Natural killer cell (primary cell): ENCODE measurements at places on chromosomes 6 and 20.

GRCh38 chr6:153130515-153131036 lies 506 bp downstream of the RGS17 start:
- peaks cover 16% of the 10 kb centered on the region for H3K27me3 ChIP-seq
- H3K4me3 ChIP-seq, result peak overlapping the region; percentile 68
- H3K36me3 ChIP-seq, result no peaks in the 10 kb centered on the region
- no peak overlapping the region for H3K27ac ChIP-seq

DNA sequence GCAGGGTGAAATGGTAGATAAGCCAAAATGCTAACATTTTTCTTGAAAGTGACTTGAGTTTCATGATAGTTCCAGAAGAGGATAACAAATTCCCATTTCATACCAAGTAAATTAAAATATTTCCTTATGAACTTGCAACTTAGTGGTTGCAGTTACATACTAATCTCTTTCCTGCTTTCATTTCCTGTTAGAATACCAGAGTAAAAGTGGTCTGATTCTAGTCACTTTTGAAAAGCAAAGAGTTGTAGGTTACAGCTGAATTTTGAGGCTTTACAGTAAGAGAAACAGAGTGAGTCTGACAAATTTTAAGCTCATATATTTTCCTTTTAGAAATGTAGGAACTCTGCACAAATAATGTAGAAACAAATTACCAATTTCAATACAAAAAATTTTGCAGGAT lies 117.4 kb downstream of the ZFAND3 start:
- no peak for DNase-seq
- H3K27ac ChIP-seq, result no peak overlapping the region
- no peaks in the 10 kb centered on the region for H3K36me3 ChIP-seq
- H3K4me3 ChIP-seq, result no peak overlapping the region
- H3K27me3 ChIP-seq, result no peaks in the 10 kb centered on the region

GRCh38 chr6:150426198-150426597 lies 57.4 kb downstream of the IYD start:
- no peaks in the 10 kb centered on the region for H3K36me3 ChIP-seq
- DNase-seq, result no peak
- H3K4me3 ChIP-seq, result no peak overlapping the region
- no peaks in the 10 kb centered on the region for H3K27me3 ChIP-seq

- no peaks in the 10 kb centered on the region for H3K27me3 ChIP-seq
- H3K36me3 ChIP-seq, result no peaks in the 10 kb centered on the region
- no peak overlapping the region for H3K4me3 ChIP-seq
- DNase-seq, result no peak
- no peak overlapping the region for H3K27ac ChIP-seq
Observed at GRCh38 chr20:58547623-58548475, 32.6 kb upstream of the APCDD1L start.

- H3K27ac ChIP-seq, result no peak overlapping the region
- DNase-seq, result no peak
- no peaks in the 10 kb centered on the region for H3K36me3 ChIP-seq
- no peaks in the 10 kb centered on the region for H3K27me3 ChIP-seq
- no peaks in the 10 kb centered on the region for H3K4me1 ChIP-seq
- H3K4me3 ChIP-seq, result no peak overlapping the region
Observed at GRCh38 chr6:139881728-139882211, 507.3 kb upstream of the CITED2 start.

- no peak overlapping the region for H3K27ac ChIP-seq
- peaks cover 40% of the 10 kb centered on the region for H3K36me3 ChIP-seq
- no peak for DNase-seq
- H3K4me1 ChIP-seq, result peaks cover 15% of the 10 kb centered on the region
- H3K27me3 ChIP-seq, result no peaks in the 10 kb centered on the region
- no peak overlapping the region for H3K4me3 ChIP-seq
Observed at GRCh38 chr6:31622684-31623091, 2.2 kb downstream of the PRRC2A start.

DNA sequence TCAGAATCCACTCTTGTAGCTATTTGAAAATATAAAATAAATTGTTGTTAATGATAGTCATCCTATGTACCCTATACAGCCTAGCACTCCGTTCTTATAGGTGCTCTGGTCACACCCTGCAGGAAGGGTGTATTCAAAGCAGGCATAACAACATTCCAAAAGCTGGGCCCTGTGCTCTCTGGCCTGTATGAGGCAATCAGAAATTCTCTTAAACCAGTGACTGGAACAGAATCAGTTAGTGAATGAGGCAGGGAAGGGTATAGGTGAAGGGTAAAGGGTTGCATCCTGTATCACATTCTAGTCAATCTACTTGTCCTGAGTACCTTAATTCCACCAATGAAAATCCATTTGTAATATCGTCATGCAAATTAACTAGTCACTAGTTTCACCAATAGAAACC lies 154.5 kb upstream of the ZNF217 start:
- peaks cover 29% of the 10 kb centered on the region for H3K4me1 ChIP-seq
- no peaks in the 10 kb centered on the region for H3K36me3 ChIP-seq
- H3K4me3 ChIP-seq, result no peak overlapping the region
- no peaks in the 10 kb centered on the region for H3K27me3 ChIP-seq
- no peak overlapping the region for H3K27ac ChIP-seq

GRCh38 chr20:962683-963082 lies 39.4 kb downstream of the RSPO4 start:
- no peak for DNase-seq
- no peaks in the 10 kb centered on the region for H3K36me3 ChIP-seq
- no peaks in the 10 kb centered on the region for H3K27me3 ChIP-seq

GRCh38 chr20:32672982-32673851 lies 524 bp downstream of the C20orf203 start:
- no peak overlapping the region for H3K4me3 ChIP-seq
- peak overlapping the region; percentile 62 for H3K27ac ChIP-seq
- no peaks in the 10 kb centered on the region for H3K27me3 ChIP-seq
- no peaks in the 10 kb centered on the region for H3K36me3 ChIP-seq
- H3K4me1 ChIP-seq, result peaks cover 34% of the 10 kb centered on the region

- no peak overlapping the region for H3K4me3 ChIP-seq
- DNase-seq, result no peak
- H3K36me3 ChIP-seq, result peaks cover 82% of the 10 kb centered on the region
- peaks cover 10% of the 10 kb centered on the region for H3K4me1 ChIP-seq
- H3K27me3 ChIP-seq, result no peaks in the 10 kb centered on the region
Observed at GRCh38 chr20:32449890-32450401, 91.8 kb downstream of the ASXL1 start.

DNA sequence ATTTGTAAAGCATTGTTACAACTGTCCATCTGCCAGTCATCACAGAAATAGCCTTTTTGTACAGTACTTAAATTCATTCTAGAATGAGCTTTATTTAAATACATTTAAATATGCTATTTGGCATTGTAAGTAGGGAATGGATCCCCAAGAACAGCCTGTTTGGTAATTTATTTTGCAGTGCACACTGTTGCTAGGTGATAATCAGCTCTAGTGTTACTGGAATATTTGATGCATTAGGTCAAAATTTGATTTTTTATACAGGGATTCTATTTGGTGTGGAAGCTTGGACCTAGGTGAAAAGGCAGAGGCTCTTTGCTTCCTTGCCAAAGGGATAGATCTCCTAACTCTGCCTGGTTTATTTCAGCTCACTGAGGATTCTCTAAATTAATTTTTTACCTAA lies 593.7 kb downstream of the EPM2A start:
- H3K4me1 ChIP-seq, result no peaks in the 10 kb centered on the region
- no peaks in the 10 kb centered on the region for H3K36me3 ChIP-seq
- no peak for DNase-seq
- H3K4me3 ChIP-seq, result no peak overlapping the region
- no peak overlapping the region for H3K27ac ChIP-seq

DNA sequence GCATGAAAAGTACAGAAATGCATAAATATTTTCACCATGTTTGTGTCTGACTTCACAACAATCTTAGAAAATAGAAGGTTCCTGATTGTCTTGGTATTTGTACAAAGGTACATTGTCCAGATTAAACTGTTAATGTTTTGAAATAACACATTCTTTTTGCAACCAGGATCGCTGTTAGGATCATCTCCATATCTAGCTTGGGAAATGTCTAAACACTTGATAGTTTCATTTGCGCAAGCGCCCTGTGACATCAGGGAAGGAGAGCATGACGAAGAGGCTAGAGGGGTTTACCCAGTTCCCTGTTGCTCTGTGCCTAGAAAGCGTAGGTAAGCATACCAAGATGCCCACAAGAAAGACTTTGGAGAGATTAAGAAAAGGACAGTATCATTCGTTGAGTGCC lies 19.4 kb downstream of the ALDH8A1 start:
- H3K36me3 ChIP-seq, result no peaks in the 10 kb centered on the region
- H3K4me1 ChIP-seq, result no peaks in the 10 kb centered on the region
- no peak for DNase-seq
- no peak overlapping the region for H3K4me3 ChIP-seq

DNA sequence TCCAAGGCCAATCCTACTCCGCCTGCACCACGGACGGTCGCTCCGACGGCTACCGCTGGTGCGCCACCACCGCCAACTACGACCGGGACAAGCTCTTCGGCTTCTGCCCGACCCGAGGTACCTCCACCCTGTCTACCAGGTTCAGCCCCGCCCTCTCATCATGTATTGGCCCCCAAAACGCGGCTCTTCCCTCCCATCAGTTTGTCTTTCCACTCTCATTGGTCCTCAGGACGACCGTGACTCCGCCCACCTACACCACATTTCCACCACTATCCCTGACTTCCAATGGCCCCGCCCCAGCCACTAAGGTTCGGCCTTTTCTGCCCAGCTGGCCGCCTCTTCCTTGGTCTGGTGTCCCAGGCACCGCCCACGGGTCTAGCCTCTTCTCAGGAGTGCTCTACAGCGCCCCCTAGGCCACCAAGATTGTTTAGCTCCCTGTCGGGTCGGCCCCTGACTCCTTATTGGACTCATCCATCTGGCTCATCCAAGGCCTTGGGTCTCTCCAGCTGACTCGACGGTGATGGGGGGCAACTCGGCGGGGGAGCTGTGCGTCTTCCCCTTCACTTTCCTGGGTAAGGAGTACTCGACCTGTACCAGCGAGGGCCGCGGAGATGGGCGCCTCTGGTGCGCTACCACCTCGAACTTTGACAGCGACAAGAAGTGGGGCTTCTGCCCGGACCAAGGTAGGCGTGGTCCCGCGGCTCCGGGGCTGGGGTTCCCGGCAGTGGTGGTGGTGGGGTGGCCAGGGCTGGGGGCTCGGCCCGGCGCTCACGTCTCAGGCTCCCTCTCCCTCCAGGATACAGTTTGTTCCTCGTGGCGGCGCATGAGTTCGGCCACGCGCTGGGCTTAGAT lies 3.1 kb downstream of the MMP9 start:
- DNase-seq, result no peak
- H3K27me3 ChIP-seq, result peaks cover 52% of the 10 kb centered on the region
- H3K4me1 ChIP-seq, result peaks cover 73% of the 10 kb centered on the region
- H3K4me3 ChIP-seq, result no peak overlapping the region

GRCh38 chr20:17282501-17282900 lies 55.7 kb downstream of the PCSK2 start:
- DNase-seq, result no peak
- no peak overlapping the region for H3K27ac ChIP-seq
- H3K4me3 ChIP-seq, result no peak overlapping the region

DNA sequence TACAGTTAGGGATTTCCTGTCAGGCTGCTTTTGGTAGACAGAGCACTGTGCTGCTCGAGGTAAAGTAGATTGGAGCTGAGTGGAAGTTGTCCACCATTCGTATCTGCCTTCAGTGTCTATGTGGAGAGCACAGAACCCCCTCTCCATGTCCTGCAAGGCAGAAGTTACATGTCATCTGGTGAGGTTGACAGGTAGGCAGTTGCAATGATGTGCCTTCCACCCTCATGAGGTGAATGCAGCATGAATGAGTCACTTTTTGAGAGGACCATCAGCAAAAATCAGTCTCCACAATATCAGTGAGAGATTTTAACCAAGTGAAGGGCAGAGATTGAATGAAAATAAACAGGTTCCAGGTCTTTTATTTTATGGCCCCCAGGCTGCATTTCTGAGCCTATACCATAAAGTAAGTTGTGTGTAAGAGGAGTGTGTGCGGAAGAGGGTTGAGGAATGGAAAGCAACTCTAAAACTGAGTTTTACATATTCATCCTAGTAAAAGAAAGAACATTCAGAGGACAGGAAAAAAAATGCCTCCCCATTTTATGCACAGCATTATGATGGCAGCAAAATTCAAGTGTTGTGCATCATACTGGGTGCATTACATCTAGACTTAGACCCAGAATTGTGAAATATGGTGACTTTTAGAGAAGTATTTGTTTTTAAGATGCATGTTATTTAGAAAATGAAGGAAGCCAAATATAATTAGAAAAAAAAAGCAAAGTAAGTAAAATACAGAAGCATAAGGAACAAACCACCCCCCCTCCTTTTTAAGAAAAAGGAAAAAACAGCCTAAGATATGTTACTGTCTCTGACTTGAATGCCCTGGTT lies 15.8 kb downstream of the TRAPPC3L start:
- no peaks in the 10 kb centered on the region for H3K36me3 ChIP-seq
- no peaks in the 10 kb centered on the region for H3K4me1 ChIP-seq
- no peak overlapping the region for H3K4me3 ChIP-seq
- no peaks in the 10 kb centered on the region for H3K27me3 ChIP-seq
- no peak for DNase-seq

DNA sequence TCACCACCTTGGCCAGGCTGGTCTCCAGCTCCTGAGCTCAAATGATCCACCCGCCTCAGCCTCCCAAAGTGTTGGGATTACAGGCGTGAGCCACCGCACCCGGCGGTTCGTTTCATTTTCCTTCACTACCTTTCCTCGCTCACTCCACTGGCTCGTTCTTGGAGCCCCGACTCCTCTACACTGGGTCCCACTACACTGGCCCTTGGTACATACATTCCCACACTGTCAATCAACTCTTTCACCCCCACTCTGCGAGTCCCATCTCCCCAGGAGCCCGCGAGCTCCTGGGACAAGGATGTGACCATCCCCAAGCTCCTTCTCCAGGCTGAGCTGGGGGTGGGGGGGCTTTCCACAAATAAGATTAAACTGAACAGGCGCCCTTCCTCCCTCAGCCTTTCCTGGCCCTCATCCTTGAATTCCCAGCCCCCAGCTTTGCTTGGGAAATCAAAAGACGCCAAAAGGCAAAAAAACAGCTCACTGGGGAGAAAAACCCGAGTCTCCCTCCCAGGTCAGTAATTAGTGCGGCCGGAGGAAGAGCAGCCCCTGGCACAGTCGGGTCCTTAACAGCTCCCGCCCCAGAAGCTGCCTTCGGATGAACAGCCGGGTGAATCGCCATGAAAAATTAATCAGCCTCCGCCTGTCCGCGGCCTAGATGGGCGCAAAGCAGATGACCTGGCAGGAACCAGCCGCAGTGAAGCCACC lies 42.8 kb upstream of the LY86 start:
- H3K36me3 ChIP-seq, result no peaks in the 10 kb centered on the region
- peaks cover 17% of the 10 kb centered on the region for H3K4me1 ChIP-seq
- H3K4me3 ChIP-seq, result no peak overlapping the region
- H3K27ac ChIP-seq, result no peak overlapping the region
- H3K27me3 ChIP-seq, result peaks cover 25% of the 10 kb centered on the region

DNA sequence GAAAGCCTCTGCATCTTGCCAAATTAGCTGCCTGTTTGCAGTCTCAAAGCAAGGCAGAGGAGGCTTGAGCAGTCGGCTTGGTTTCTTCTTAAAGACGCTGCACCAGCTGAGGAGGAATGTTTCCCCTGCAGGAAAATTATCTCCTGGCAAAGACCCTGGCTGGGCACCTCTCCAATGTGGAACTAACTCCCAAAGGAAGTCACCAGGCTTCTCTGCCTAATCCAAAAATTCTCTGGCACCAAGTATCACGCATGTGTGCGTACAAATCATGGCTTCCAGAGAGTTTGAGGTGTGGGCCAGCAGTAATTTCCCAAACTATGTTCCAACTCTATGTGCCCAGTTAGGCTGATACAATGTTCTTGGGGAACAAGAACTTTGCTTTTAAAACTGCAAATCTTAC lies 176.2 kb downstream of the KIF16B start:
- DNase-seq, result no peak
- H3K4me3 ChIP-seq, result no peak overlapping the region
- no peak overlapping the region for H3K27ac ChIP-seq
- no peaks in the 10 kb centered on the region for H3K27me3 ChIP-seq
- H3K36me3 ChIP-seq, result no peaks in the 10 kb centered on the region
- no peaks in the 10 kb centered on the region for H3K4me1 ChIP-seq
